Renal cortical epithelial cell (primary cell): ENCODE measurements at places on chromosomes 2 and 18.

- DNase-seq = no peak
Observed at GRCh38 chr2:96547203-96547641, 10.7 kb downstream of the ARID5A start.

DNA sequence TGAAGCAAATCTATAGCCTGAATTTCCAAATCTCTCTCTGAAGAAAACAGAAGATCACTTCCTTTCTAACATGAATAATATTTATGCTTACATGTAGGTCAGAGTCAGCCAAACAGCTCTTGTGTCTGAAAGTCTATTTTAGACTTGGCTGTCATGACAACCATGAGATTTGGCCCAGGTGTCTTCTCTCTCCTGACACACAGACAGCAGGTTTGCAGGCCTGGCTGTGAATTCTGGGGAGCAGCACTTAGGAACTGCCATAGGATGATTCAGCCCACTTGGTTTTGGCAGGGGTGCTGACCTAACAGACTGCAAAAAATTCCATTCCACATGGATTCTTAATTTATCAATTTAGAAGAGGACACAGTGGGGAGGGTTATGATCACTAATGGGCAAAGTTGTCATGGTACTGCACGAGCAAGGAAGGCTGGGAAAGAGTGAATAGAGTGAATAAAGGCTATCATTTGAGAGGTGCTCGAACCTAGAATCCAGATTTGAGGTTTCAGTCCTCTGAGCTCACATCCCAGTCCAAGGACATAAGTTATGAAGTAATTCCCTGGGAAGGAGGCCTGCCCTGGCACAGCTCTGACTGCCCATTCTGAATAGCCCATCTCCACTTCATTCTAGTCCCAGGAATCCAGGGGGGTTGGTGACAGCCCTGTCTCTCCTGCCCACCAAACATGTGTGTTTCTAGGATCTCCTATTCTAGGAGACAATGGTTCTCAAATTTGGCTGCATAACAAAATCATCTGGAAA lies 453.9 kb upstream of the TRIB2 start:
- DNase-seq = no peak

DNA sequence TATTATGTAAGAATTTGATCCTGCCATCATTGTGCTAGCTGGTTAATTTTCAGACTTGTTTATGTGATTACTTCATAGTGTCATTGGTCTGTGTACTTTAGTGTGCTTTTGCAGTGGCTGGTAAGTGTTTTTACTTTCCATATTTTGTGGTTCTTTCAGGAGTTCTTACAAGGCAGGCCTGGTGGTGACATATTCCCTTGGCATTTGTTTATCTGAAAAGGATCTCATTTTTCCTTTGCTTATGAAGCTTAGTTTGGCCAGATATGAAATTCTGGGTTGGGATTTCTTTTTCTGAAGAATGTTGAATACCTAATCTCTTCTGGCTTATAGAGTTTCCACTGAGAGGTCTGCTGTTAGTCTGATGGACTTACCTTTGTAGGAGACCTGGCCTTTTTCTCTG lies 72.8 kb upstream of the MC4R start:
- no peak for DNase-seq

- no peak for DNase-seq
Observed at GRCh38 chr2:33111002-33111446, 164.3 kb downstream of the LTBP1 start.
